ENCODE measurements at places on chromosomes 2 and 18.

- no peak for DNase-seq
Measured at GRCh38 chr18:35089382-35089781, 48.2 kb downstream of the MAPRE2 start.

DNA sequence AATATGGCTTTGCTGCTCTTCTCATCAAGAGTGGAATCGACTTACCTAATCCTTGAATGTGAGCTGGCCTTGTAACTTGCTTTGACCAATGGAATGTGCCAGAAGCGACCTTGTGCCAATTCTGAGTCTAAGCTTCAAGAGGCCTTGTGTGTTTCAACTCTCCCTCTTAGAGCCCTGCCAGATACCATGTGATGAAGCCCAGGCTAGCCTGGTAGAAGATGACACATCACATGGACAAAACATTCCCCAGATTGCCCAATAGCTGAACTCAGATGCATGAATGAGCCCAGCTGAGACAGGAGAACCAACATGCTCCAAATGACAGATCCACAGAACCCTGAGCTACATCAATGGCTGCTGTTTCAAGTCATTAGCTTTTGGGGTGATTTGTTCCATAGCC is 4.2 kb upstream of the KLHL14 start:
- no peak for DNase-seq

- no peak for DNase-seq
Measured at GRCh38 chr2:200335657-200336056, 29.2 kb downstream of the SPATS2L start.

DNA sequence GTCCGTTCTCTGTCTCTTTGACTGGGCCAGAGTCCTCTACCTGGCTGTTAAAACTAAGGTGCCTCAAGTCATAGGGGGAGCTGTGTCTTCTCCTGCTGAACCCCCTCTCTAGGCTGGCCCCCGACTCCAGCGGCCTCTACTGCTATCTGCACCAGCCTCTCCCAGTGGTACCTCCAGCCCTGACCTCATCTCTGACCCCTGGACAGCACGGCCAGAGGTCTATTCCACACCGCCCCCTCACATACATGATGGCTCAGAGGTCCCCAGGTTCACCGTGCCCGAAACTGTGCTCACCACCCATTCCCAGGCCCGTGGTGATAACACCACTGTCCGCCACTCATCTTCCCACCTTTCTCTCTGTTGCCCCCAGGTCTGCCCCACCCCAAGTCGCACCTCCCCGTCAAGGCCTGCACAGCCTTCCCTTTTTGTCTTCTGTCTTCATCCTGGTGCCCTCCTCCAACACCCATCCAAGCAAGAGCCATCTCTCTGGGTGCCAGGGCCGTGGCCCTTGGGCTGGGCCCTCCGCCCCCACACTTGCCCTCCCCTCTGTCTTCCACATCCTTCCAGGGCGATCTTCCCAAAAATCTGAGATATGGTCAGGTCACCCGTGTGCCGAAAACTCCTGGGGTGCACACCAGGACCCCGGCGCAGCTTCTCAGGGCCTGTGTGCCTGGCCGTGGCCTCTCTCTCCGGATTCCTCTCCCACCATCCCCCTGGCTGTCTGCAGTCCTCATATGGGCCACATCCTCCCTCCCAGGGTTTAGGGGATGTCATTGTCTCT is 134.4 kb upstream of the ID2 start:
- DNase-seq = no peak

DNA sequence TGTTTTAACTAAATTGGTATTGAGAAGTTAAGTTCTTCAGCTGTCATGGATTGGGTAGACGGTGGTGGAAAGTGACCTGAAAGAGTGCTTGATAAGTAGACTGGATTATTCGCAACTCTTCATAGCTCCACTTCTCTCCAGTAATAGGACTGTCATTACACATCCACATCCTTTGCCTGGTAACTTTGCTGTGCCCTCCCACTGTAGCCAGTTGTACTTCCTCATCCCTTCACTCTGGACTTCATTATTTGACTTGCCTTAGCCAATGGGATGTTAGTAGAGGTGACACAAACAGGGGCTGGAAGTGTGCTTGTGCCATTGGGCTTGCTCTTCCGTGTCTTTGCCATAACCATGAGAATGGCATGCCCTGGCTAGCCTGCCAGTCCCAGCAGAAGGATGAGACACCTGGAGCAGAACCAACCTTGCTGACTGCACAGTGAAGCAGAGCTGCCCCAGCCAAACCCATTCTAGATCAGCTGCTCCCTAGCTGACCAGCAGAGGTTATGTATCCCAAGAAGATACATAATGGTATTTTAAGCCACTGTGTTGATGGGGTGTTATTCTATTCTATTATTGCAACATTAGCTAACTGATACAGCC is 16.9 kb downstream of the QPCT start:
- DNase-seq = no peak

Measured in NCI-H1436 treated with DMSO at 0.1 percent for 48 hours (cell line).